Epithelial cell of proximal tubule (primary cell): ENCODE measurements at places on chromosomes 6 and 20. TPM values are rescaled to one million over a fixed set of nuclear protein-coding genes. Genes with fewer than 3 reads are reported as not detected.

- DNase-seq, result no peak
These were observed 69.3 kb upstream of the SOX4 start for GRCh38 chr6:21524201-21524600.

The LBP gene
- total RNA-seq, result not detected in 2 replicates

DNA sequence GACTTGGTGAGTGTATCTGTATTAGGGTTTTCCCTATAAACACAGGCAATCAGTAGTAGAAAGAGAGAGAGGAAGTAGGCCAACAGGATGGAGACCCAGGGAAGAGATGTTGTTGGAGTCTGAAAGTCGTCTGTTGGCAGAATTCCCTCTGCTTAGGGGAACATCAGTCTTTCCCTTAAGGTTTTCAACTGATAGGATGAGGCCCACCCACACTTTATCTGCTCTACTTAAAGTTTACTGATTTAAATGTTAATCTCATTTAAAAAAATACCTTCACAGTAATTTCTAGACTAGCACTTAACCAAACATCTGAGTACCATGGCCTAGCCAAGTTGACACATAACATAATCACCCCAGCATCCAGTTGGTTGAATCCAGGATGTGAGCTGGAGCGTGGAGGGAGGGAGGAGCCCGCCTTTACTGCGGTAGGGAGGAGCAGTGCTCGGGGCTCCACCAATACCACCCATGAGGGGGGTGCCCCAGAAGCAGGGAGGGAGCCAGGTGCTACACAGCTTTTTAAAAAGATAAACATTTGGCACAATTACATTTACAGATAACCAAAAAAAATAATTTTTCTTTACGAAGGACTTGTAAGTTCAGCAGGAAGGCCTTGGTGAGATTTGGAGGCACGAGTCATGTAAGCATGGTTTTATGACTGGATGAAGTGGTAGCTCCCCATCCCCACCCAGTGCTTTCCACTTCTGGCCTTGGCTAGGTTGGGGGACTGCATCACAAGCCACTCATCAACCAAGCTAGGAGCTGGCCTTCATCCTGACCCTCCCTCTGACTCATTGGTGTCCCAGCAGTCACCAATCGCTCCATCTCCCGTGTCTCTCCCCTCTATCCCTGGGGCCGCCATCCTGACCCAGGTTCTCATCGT is 18.4 kb upstream of the SNX9 start:
- DNase-seq, result no peak

The ME1 gene
- total RNA-seq, result 13.3 and 20.0 TPM in 2 replicates

DNA sequence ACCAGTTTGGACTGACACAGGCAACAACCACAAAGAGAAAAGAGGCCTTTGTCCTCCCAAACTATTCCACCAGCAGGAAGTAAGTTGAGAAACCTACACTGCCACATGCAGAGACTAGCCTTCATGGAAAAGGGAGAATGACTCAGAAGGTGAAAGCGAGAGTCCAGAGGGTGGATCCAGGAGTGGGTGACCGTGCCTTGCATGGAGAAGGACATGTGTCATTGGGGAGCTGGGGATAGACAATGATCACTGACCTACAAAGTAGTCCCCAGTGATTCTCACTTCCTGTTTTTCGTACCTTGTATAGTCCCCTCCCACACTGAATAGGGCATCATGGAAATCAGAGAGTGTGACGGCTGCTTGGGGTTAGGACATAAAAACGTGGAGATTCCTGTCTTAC is 91.9 kb downstream of the MYLK4 start:
- DNase-seq, result no peak

DNA sequence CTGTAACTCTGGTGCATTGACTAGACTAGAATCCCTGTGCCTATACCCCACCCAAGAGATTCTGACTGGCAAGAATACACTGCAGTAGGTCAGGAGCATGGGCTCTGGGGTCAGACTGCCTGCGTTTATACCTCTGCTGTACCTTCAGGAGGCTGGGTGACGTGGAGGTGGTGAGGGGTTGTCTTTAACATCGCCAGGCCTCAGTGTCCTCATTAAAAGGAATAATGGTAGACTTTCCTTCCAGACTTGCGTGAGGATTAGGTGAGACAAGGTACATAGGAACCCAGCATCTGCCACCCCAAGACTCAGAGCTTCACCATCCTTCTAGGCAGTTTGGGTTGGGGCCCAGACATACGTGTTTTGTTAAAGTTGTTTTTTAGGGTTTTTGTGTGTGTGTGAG is 44.3 kb downstream of the TM9SF4 start:
- no peak for DNase-seq

DNA sequence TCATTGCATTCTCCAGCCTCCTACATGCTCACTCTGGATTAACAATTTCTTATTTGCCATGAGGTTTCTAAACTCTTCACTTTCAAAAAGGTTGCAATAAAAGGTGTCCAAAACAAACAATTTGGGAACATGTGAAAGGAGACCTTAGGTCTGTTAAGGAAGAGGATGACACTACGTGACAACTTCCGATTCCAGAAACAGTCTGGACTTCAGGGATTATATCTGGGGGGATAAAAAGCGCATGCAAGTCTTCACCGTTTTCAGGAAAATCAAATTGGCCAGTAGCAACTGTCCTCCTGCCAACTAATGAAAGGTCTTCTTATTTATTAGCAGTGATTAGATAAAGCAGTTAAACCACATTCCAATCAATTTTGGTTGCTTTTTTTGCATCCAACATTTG is 1.8 kb downstream of the ZDHHC14 start:
- DNase-seq, result no peak

DNA sequence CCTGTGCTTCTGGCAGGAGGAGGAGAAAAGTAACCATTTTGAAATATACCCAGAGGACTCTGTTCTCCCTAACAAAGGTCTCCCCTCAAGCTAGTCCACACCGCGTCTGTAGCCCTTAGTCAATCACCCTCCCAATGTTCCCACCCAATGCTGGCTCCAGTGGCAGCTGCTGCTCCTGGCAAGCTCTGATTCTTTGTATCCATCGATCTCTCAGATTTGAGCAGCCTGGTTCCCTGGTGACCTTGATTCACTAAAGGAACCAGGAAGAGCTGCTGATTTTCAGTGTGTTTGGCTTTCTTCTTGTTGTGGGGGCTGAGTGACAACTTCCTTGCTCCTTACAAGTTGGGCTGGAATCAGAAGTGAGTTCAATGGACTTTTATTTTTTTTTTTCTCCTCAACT is 68.5 kb downstream of the FOXC1 start:
- DNase-seq, result no peak

DNA sequence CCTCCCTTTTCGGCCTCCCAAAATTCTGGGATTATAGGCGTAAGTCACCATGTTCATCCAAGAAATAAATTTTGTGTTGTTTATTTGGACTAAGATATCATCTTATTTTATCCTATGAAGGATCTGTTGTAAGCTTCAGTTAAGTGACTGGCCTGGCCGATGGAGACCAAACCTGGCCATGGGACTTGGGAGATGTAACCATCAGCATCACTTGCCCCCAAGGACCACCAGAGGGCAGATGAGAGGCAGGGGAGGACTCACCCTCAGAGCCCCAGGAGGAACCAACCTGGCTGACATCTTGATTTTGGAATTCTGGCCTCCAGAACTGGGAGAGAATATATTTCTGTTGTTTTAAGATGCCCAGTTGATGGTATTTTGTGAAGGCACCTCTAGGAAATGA is 266.7 kb downstream of the CDH26 start:
- no peak for DNase-seq

GRCh38 chr6:170454512-170455285 is 98.4 kb downstream of the PSMB1 start:
- no peak for DNase-seq

DNA sequence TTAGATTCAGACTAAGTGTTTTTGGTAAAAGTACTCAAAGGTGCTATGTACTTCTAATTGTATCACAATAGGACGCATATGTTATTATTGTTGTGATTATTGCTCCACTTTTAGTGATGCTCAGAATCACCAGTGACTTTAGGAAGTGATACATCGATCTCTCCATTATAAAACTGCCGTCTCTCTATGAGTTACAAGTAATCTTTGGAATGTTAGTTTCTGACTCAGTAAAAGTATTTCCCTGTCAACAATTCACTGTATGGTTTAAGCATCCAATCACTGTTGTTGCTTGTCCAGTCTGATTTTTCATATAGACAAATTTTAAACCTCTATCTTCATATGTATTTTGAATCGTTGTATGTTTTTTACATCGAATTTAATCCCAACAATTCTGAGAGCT is 9.4 kb downstream of the DCBLD1 start:
- no peak for DNase-seq
